ENCODE measurements at places on chromosomes 3 and 15.
A peak's percentile ranks its signal among the peaks of the same experiment; 100 is the strongest.

DNA sequence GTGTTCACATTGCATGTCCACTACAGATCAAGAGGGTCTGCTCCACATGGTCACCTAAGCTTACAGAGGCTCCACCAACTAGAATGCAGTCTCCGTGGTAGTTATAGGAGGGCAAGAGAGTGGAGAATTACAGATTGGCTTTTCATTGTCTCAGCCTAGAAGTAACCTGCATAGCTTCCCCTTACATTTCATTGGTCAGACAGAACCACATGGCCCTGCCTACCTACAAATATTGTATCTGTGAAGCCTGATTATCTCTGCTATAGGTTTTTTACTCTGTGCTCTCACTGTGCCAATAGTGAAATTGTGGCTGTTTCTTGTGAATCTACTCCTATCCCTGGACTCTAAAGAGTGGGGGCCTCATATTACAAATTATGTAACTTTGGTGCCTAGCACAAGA lies 2.5 kb upstream of the TLNRD1 start:
- no peaks in the 10 kb centered on the region for H3K27me3 ChIP-seq
- H3K27ac ChIP-seq: peak overlapping the region; percentile 72
- H3K4me1 ChIP-seq: peaks cover 37% of the 10 kb centered on the region
- DNase-seq: no peak
- peaks cover 9% of the 10 kb centered on the region for H3K36me3 ChIP-seq
- no peak overlapping the region for H3K4me3 ChIP-seq

GRCh38 chr15:69679623-69680228 lies 227.1 kb downstream of the RPLP1 start:
- H3K27me3 ChIP-seq: peaks cover 23% of the 10 kb centered on the region
- no peak overlapping the region for H3K27ac ChIP-seq
- DNase-seq: peak; percentile 55
- H3K36me3 ChIP-seq: peaks cover under 1% of the 10 kb centered on the region
- H3K4me1 ChIP-seq: peaks cover 43% of the 10 kb centered on the region
- no peak overlapping the region for H3K4me3 ChIP-seq

- no peaks in the 10 kb centered on the region for H3K36me3 ChIP-seq
- H3K27me3 ChIP-seq: peaks cover 20% of the 10 kb centered on the region
- H3K27ac ChIP-seq: no peak overlapping the region
- H3K4me3 ChIP-seq: no peak overlapping the region
- no peaks in the 10 kb centered on the region for H3K4me1 ChIP-seq
- DNase-seq: no peak
These were observed 17.0 kb upstream of the PPM1L start for GRCh38 chr3:160739079-160739478.

- DNase-seq: peak; percentile 23
- no peaks in the 10 kb centered on the region for H3K27me3 ChIP-seq
- H3K4me3 ChIP-seq: no peak overlapping the region
- H3K27ac ChIP-seq: no peak overlapping the region
- H3K4me1 ChIP-seq: no peaks in the 10 kb centered on the region
These were observed 69.4 kb upstream of the FOXP1 start for GRCh38 chr3:71652781-71653413.

DNA sequence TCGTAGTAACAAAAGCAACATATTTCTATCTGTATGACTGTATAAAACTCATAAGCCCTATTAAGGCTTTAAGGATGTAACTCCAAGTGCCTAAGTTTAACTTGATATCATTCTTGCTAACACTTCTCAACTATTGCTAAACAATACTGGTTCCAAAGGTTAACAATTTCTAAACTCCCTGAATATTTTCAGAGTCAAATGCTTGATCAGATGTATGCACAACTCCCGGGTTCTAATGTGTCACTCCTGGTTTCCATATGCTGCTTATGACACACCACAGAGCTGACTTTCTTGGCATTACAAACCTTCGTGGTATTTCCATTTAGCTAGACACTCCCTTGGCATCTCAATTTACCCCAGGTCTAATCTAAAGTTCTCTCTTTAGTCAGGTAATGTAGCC lies 26.3 kb downstream of the DZIP1L start:
- no peak for DNase-seq
- no peaks in the 10 kb centered on the region for H3K36me3 ChIP-seq
- no peak overlapping the region for H3K27ac ChIP-seq
- H3K4me3 ChIP-seq: no peak overlapping the region
- peaks cover 3% of the 10 kb centered on the region for H3K4me1 ChIP-seq

DNA sequence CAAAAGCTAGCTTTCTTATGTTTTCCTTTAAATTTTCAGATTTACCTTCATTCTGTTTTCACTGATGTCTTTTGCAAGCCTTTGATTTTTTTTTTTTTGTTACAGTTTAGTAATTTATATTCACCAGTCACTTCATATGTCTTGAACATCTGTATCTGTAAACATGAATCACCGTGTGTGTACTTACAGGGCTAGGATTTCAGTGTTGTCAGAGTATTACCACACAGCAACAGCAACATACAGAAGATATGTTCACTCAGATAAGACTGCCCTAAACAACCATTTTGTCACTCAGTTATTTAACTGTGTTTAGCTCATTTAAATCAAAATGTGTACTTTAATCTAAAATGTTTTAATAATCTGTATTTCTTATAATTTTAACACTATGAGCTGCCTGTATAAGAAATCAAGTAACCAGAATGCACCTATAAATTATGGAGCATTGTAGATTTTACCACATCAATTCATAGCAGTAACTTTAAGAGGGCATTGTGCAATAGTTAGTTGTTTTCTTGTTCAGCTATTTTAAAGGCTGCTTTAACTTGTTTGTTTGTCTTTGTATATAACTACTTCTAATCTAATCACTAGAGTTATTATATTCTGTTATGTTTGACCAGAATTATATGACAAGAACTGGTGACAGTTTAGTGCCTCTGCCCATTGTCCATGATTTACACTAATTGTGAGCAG lies 50.4 kb downstream of the GHSR start:
- DNase-seq: no peak
- peaks cover 6% of the 10 kb centered on the region for H3K36me3 ChIP-seq
- H3K27ac ChIP-seq: no peak overlapping the region
- H3K4me3 ChIP-seq: no peak overlapping the region
- H3K27me3 ChIP-seq: no peaks in the 10 kb centered on the region

DNA sequence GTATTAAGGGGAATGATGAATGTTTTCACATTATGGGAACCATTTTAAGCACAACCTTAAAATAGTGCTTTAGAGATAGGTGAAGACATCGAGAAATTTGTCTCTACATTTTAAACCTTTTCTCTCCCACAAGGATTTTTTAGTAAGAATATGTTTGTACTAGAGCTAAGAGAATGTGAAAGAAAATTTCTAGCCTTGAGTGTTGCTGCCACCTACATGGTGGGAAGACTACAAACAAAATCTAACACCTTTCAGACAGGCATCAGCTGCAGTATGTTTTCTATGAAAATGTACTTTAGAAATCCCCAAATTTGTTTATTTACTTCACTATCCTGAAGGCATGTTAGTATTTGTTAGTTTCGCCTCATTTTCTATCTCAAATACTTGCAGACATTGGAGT lies 247.4 kb downstream of the WDR72 start:
- no peak for DNase-seq
- no peak overlapping the region for H3K27ac ChIP-seq
- no peak overlapping the region for H3K4me3 ChIP-seq

- no peaks in the 10 kb centered on the region for H3K36me3 ChIP-seq
- H3K4me1 ChIP-seq: no peaks in the 10 kb centered on the region
- no peak overlapping the region for H3K4me3 ChIP-seq
- no peak overlapping the region for H3K27ac ChIP-seq
These were observed 16.5 kb downstream of the BCHE start for GRCh38 chr3:165820671-165821123.

- no peaks in the 10 kb centered on the region for H3K36me3 ChIP-seq
- H3K4me3 ChIP-seq: no peak overlapping the region
- H3K27me3 ChIP-seq: peaks cover 5% of the 10 kb centered on the region
- H3K4me1 ChIP-seq: no peaks in the 10 kb centered on the region
- no peak for DNase-seq
These were observed 14.6 kb upstream of the SEC62 start for GRCh38 chr3:169952045-169952444.

DNA sequence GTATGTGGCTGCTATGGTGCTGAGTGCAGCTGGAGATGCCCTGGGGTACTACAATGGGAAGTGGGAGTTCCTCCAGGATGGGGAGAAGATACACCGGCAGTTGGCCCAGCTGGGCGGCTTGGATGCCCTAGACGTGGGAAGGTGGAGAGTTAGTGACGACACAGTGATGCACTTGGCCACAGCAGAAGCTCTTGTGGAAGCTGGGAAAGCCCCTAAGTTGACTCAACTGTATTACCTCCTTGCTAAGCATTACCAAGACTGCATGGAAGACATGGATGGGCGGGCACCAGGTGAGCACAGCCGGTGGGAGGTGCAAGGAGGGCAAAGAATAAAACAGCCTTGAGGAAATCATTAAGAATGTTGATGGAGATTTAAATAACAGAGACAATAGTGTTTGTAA lies 2.9 kb downstream of the ADPRH start:
- peaks cover 4% of the 10 kb centered on the region for H3K27me3 ChIP-seq
- no peak for DNase-seq
- peaks cover 24% of the 10 kb centered on the region for H3K4me1 ChIP-seq
- peaks cover 3% of the 10 kb centered on the region for H3K36me3 ChIP-seq

- H3K27me3 ChIP-seq: no peaks in the 10 kb centered on the region
- no peaks in the 10 kb centered on the region for H3K4me1 ChIP-seq
- no peak for DNase-seq
- no peak overlapping the region for H3K27ac ChIP-seq
These were observed 82.0 kb upstream of the XXYLT1 start for GRCh38 chr3:195352895-195353488.

DNA sequence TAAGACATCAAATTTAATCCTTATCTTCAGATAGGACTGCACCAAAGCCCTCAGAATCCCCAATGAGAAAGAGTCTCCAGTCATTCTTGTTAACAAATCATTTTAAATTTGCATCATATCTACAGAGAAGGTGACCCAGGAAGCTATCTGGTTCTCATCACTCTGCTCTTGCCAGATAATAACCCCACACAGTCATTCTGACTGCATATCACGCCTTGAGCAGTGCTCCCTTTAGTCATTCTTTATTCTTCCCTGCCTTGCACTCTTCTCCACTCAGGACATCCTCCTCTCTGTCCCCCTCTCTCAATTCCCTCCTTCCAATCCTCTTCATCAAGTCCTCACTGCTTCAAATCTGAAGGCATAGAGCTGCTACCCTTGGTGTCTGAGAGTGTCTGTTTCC lies 83.7 kb upstream of the COL6A6 start:
- H3K36me3 ChIP-seq: no peaks in the 10 kb centered on the region
- H3K4me3 ChIP-seq: no peak overlapping the region
- H3K27ac ChIP-seq: no peak overlapping the region
- DNase-seq: no peak
- H3K27me3 ChIP-seq: no peaks in the 10 kb centered on the region

DNA sequence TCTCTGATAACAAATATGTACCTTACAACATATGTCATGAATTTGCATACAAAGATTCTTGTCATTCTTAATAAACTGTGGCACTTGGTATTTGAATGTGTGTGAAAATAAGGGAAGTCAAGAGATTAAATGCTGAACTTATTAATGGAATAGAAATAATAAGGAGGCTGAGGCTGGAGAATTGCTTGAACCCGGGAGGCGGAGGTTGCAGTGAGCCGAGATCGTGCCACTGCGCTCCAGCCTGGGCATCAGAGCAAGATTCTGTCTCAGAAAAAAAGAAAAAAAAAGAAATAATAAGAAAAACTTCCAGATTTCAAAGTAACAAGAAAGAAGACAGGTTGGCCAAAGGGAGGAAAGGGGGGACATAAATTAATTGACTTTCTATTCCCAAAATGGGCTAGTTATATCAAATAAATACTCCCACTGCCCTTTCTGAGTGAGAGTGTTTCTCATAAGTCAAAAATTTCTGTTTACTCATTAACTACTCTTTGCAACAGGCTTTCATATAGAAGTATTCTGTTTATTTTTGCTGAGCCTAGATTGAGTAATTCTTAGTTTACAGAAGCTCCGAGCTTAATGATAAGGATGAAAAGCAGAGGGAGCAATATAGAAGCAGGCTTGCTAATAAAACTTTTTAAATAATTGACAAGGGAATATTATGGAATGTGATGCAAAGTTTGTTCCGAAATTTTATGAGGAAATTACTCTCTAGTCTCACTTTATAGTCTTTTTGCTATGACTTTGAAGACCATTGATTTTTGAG lies 25.6 kb downstream of the KNG1 start:
- H3K27ac ChIP-seq: no peak overlapping the region
- no peak overlapping the region for H3K4me3 ChIP-seq
- H3K4me1 ChIP-seq: peaks cover 4% of the 10 kb centered on the region
- DNase-seq: no peak
- H3K36me3 ChIP-seq: no peaks in the 10 kb centered on the region

DNA sequence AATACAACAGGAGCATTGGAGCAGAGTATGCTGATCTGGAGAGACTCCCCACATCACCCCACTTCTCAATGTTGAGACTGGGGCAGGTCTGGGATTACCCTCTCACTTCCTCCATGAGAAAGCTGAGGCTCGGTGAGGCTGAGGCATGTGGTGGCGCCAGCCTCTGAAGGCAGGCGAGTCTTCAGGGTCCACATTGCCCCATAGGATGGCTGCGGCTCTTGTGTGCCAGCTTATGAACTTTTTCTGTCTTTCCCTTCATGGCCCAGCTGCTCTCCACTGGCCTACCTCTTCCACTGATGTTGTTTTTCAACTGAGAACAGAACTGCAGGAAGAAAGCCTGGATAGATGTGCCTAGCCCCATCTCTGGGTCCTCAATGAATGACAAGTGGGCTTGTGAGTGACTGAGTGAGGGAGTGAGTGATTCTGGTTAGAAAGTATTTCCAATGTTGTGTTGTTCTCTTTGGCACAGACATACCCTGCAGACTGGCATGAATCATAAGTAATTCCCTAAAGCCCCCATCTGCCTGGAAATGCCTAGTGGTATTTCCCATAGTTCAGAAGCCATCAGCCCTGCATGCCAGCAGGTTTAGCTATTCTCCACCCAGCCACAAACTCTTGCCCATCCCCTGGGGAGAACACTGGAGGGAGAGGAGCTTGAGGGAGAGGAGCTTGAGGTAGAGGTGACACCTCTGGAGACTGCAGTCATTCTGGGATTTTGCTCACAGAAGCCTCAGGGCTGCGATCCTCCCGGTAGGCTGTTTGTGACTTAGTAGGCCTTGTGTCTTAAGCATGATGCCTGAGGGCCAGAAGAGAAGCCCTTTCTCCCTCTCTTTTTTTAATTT lies 56.9 kb downstream of the AMOTL2 start:
- H3K27ac ChIP-seq: no peak overlapping the region
- DNase-seq: no peak
- H3K4me1 ChIP-seq: no peaks in the 10 kb centered on the region

DNA sequence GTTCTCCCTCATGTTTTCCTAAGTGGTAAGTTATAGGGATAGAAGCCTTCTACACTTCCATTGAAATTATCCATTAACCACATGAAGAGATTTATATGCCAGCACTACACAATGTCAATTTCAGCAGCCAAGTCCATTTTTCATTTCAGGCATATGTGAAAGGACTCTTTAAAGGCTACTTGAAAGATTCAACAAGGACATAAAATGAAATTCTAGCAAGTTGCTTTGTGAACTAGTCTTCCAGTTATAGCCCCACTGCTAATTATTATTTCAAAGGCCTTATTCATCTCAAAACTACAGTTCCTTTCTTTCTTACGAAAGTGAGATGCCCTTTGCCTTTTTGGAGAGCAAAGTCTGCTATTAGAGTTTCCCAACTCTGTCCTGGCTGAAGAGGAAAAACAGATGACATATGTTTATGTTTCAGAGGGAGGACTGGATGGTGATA lies 66.0 kb upstream of the SLC2A2 start:
- no peak overlapping the region for H3K27ac ChIP-seq
- no peak overlapping the region for H3K4me3 ChIP-seq
- DNase-seq: no peak
- H3K36me3 ChIP-seq: peaks cover 6% of the 10 kb centered on the region
